ENCODE measurements at places on chromosomes 12 and 14.

DNA sequence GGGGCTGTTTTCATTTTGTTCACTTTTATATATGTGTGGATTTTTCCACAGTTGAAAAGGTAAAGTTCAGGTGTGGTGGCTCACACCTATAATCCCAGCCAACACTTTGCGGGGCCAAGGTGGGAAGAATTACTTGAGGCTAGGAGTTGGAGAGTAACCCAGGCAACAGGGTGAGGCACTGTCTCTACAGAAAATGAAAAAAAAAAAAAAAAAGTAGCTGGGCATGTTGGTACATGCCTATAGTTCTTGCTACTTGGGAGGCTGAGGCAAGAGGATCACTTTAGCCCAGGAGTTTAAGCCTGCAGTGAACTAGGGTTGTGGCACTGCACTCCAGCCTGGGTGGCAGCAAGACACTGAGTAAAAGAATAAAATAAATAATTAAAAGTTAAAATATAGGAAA lies 326.5 kb downstream of the NAV3 start:
- no peak for DNase-seq

DNA sequence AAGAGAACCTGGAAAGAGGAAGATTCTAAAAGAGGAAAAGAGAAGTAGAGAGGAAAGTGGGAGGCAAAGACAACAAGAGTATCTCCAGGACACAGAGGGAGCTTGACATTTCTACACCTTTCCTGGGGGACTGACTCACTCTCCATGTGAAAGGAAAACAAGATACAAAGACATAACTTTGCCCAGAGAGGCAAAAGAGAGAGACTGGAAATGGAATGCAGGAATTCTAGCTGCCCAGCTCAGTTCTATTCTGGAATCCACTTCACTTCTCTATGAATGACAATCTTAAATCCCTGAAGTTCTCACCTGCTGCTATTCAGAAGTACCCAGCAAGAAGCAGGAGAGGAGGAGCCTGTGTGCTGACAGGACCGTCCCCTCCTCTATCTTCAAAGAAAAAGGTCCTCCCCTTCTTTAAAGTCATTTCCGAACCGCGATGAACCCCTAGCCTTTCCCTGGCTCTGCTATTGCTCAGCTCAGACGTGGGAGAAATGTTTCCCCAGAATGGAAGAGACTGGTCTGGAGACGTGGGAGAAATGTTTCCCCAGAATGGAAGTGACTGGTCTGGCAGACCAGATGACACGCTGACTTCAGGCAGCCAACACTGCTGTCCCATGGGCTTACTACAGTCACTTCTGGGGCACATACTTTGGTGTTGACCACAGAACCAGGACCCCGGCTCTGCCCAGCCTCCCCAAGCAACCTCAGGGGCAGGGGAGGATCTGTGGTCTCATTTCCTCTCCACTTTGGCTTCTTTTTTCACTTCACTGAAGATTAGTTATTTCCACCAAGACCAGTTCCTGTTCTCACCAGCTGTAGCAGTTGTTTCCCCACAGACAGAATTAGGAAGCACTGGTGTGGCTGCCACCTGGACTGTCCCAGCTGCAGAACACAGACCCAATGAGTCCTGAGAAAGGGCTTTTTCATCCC lies 8.3 kb downstream of the FMNL3 start:
- no peak for DNase-seq

DNA sequence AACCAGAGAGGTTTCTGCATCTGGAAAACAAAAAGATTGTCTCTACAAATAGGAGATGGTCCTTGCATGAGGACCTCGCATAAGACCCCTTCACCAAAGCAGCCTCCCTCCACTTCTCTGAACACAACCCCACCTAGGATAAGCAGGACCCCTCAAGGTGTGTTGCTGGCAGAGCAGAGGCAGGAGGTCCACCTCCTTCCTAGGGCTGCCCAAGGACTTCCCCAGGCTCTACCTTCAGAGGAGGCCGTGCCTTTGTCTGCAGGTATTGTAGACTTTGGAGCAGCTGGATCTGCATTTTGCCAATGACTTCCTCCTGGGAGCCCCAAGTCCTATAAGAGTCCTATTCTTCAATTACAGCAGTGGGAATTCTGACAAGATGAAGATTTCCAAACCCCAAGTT lies 67.3 kb upstream of the TSPAN11 start:
- DNase-seq: no peak

GRCh38 chr12:41120211-41120610 lies 67.9 kb upstream of the PDZRN4 start:
- DNase-seq: no peak

- DNase-seq: no peak
Observed at GRCh38 chr14:63949696-63950095, 96.9 kb downstream of the SYNE2 start.

GRCh38 chr14:100438678-100439592 lies 115.8 kb downstream of the SLC25A47 start:
- no peak for DNase-seq

- DNase-seq: no peak
Observed at GRCh38 chr12:56274299-56274698, 7.6 kb downstream of the COQ10A start.

GRCh38 chr12:119949145-119949544 lies 39.9 kb upstream of the BICDL1 start:
- no peak for DNase-seq

DNA sequence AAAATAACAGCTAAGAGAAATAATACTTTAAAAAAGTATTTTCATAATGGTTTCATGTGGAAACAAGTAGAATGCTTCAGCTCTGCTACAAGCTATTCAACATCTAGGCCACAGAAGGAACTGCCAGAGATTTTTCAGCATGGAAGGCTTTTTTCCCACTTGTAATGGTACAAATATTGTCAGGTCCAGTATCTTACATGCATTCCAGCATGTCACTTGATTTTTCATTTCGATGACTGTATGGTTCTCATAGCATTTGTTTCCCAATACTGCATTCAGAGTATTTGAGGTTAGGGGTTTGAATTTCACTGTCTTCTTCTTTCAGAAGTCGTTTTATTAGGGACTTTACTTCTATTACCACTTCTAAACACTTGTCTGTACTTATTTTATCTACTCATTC lies 1701.5 kb upstream of the FLRT2 start:
- no peak for DNase-seq

- no peak for DNase-seq
Observed at GRCh38 chr12:47734725-47735480, 9.6 kb upstream of the ENDOU start.

DNA sequence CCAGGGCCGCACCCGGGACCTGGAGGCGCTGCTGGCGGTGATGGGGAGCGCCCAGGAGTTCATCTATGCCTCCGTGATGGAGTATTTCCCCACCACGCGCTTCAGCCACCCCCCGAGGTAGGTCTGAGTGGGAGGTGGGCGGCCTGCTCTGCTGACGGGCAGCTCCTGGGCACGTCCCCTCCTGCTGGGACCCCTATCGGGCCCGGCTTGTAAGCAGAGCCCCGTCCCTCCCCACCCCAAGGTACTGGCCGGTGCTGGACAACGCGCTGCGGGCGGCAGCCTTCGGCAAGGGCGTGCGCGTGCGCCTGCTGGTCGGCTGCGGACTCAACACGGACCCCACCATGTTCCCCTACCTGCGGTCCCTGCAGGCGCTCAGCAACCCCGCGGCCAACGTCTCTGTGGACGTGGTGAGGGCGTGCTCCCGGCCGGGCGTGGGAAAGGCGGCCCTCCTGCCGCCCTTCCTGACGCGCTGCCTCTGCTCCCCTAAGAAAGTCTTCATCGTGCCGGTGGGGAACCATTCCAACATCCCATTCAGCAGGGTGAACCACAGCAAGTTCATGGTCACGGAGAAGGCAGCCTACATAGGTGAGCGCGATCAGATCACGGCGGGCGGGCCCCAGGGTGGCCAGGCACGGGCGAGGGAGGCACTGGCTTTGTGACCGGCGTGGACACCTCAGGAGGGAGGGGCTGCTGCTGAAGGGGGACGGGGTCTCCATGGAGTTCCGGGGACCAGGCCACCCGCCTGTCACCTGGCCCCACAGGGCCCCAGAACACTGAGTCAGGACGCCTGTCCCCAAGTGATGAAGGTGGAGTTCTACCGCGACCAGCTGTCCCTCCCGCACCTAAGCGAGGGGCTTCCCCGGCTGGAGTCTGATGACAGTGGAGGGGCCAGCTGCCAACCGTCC lies 7.3 kb downstream of the PLD4 start:
- no peak for DNase-seq

- DNase-seq: no peak
Observed at GRCh38 chr14:61344437-61345150, 23.2 kb downstream of the PRKCH start.

DNA sequence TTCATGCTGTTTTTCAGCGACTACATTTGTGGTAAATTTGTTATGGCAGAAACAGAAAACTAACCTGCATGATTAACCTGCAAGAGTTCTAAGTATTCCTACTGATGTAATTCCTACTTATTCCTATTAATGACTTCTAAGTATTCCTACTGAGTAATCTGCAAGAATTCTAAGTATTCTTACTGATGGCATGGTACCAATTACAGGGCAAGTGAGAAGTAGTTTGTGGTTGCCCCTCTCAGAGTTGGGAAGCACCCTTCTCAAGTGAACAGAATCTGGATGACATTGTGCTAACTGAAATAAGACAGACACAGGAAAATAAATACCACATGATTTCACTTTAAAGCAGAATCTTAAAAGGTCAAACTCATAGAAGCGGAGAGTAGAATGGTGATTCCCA lies 100.9 kb upstream of the CPNE8 start:
- DNase-seq: no peak

DNA sequence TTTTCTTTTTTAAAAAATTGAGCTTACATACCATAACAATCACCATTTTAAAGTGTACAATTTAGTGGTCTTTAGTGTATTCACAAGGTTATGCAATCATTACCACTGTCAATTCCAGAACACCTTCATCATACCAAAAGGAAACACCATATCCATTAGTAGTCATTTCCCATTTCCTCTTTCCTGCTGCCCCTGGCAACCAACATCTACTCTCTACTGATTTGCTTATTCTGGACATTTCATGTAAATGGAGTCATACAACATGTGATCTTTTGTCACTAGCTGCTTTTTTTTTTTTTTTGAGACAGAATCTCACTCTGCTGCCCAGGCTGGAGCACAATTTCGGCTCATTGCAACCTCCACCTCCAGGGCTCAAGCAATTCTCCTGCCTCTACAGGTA lies 66.8 kb upstream of the CFL2 start:
- no peak for DNase-seq

DNA sequence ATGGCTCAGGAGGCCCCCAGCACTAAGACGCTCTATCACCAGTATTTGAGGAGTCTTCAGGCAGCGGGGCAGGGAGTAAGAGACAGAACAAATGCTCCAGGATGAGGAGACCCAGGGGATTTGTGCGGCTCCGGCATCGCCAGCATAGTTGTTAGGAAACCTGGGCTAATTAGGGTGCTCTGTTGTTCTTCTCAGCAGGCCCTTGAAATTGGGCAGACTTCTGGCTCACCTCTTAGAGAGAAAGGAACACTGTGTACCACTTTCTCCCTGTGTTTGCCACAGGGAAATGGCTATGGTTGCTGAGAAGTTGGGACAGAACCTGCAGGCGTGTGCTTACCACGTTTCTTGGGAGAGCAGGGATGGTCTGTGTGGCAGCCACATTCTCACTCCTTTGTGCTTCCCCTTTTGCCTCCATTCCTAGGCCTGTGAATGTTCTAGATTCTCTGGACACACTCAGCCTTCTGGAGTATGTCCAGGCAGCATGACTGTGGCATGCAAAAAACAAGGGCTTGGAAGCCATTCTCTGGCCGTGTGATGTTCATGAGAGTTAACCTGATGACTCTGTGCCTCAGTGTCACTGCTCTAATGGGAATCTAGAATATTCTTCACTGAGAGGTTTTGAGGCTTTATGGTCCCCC lies 109.0 kb downstream of the CHST11 start:
- DNase-seq: no peak

GRCh38 chr12:38328306-38328895 lies 11.8 kb downstream of the ALG10B start:
- DNase-seq: no peak

- DNase-seq: no peak
Observed at GRCh38 chr12:1540690-1541089, 53.7 kb downstream of the FBXL14 start.

GRCh38 chr12:69570000-69570516 lies 15.2 kb upstream of the CCT2 start:
- no peak for DNase-seq

- DNase-seq: no peak
Observed at GRCh38 chr12:7190268-7191055, 976 bp downstream of the PEX5 start.

DNA sequence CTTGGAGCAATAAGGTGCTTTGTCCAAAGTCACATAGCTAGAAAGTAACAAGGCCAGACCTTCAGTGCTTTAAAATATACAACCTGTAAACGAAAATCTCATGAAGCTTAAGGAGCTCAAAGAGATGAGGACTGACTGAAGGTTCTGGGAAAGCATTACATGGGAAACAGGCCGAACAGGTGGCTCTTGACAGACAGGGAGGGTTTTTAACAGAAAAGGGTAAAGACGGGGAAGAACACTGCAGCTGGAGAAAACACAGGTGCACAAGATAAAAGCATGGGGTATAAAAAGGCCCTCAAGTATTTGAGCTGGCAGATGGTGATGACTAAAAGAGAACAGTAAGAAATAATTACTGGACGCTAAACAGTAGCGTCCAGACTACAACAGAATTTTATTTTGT lies 257.2 kb downstream of the NELL2 start:
- no peak for DNase-seq

DNA sequence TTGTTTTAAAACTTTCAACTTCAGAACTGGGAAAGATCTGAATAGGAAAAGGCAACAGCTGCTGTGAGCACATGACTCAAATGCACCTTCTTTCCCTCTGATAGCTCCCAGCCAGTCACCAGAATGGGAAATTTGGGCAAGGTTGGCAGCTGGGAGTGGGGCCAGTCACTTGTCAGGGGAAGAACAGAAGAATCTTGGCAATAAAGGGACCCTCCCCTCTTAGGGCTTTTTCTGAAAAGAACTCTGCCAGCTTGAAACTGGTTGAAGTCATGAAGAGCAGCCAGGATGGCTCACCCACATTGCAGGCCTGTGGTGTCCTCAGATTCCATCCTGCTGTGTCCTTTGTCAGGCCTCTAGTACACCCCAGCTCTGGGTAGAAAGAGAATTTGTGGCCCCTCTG lies 10.3 kb upstream of the RIC8B start:
- no peak for DNase-seq

- DNase-seq: no peak
Observed at GRCh38 chr12:66453844-66454243, 151.6 kb downstream of the HELB start.

DNA sequence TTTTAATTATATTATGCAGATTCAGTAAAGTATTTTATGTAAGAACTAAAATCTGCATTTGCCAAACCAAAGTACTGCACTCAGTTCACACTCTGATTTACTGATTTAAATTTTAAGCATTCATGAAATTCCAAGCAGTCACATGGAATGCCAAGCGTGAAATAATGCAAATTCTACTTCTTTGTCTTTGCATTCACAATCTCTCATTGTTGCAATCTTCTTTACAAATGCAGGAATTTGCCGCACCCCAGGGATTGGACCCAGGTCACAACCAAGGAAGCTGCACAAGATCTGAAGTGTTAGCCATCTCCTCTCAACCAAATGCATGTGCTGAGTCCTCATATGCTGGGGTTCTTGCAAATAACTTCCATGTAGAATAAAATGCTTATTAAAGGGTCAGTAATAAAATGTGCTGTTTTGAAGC lies 71.9 kb downstream of the TUNAR start:
- DNase-seq: no peak

- DNase-seq: no peak
Observed at GRCh38 chr12:6426882-6427671, 17.7 kb upstream of the CD27 start.
